ENCODE measurements at places on chromosomes 6 and 20. TPM values are rescaled to one million over a fixed set of nuclear protein-coding genes. Genes with fewer than 3 reads are reported as not detected.

The PLCB1 gene
- 3.1 TPM for total RNA-seq

The MCM8 gene
- 46.6 TPM for total RNA-seq

- H3K4me3 ChIP-seq = no peak overlapping the region
- peaks cover 9% of the 10 kb centered on the region for H3K36me3 ChIP-seq
- no peak for DNase-seq
- H3K27me3 ChIP-seq = no peaks in the 10 kb centered on the region
These were observed 13.2 kb downstream of the MMP24OS start for GRCh38 chr20:35264755-35265154.

GRCh38 chr20:54517241-54517975, 42.0 kb downstream of the DOK5 start:
- no peaks in the 10 kb centered on the region for H3K36me3 ChIP-seq
- no peak overlapping the region for H3K4me3 ChIP-seq
- H3K27me3 ChIP-seq = peaks cover 9% of the 10 kb centered on the region

DNA sequence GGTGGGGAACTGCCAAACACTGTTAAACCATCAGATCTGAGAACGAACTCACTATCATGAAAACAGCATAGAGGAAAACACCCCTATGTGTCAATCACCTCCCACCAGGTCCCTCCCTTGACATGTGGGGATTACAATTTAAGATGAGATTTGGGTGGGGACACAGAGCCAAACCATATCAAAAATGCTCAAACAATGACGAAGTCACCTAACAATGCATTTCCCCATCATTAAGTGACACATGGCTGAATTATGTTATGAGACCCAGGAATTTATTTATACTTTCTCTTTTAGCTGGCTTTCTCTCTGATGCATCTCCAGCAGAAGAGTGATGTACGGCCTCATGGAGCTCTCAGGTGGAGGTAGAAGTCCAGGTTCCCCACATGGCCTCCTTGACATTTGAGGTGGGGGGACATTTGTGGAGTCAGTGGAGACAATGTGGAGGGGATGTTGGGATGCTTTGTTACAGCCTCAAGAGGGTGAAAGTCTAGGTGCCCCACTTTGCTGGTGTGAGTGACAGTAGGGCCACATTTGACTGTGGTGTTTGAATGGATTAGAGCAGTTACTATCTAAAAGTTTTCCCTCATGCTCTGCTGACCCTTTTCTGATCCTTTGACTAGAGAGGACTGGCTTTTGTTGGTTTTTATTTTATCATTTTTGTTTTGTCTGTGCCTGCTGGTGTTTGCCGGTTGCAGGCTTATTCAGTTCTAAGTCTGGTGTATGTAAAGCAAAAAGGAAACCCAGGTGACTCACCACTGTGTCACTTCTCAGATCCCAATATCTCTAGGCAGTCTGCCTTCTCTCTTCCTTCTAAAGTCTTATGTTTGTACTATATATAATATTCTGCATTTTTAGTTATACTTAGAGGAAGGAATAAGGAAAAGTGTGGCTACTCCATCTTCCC, 18.5 kb upstream of the DCBLD1 start:
- peak overlapping the region; percentile 13 for H3K27ac ChIP-seq
- H3K4me3 ChIP-seq = no peak overlapping the region
- H3K27me3 ChIP-seq = peaks cover 8% of the 10 kb centered on the region
- DNase-seq = peak; percentile 45
- peaks cover 18% of the 10 kb centered on the region for H3K4me1 ChIP-seq

DNA sequence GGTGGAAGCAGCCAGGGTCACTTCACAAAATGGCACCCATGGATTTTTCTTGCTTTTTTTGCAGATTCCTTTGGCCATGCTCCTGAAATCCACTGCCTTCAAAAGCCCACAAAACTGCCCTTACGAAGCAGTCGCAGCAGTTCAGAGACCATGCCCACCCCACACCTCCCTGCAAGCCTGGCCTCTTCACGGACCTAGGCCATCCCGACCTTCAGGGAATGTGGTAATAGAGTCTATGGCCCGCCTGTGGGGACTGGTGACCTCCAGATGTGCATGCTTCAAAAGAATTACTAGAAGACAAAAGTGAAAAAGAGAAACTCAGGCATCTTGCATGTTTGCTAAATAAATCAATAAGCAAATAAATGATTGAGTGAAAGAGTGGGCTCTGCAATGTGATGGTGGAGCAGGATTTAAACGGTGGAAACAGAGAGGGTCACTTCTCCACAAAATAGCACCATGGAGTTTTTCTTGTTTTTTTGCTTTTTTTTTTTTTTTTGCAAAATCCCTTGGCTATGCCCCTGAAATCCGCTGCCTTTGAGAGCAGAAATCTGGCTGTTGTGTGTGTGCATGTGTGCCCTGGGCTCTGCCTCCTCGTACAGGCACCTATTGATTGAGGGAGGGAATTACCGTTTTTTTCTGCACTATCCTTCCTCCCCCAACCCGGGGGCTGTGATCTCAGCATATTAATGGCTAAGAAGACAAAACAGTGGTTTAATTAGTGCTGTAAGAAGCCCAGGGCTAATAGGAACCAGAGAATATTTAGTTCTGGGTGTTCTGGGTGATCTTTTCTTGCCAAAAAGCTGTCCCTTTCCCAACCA, 107.4 kb downstream of the PXDC1 start:
- no peak for DNase-seq
- H3K36me3 ChIP-seq = no peaks in the 10 kb centered on the region
- H3K27me3 ChIP-seq = no peaks in the 10 kb centered on the region
- H3K4me3 ChIP-seq = no peak overlapping the region
- H3K4me1 ChIP-seq = no peaks in the 10 kb centered on the region
- no peak overlapping the region for H3K27ac ChIP-seq

All from activated CD8-positive, alpha-beta T cell treated with anti-CD3 and anti-CD28 coated beads for 36 hours (primary cell).